ENCODE measurements at places on chromosomes 12 and 14.

- no peak for DNase-seq
Measured at GRCh38 chr12:131940141-131940547, 9.6 kb upstream of the EP400 start.

DNA sequence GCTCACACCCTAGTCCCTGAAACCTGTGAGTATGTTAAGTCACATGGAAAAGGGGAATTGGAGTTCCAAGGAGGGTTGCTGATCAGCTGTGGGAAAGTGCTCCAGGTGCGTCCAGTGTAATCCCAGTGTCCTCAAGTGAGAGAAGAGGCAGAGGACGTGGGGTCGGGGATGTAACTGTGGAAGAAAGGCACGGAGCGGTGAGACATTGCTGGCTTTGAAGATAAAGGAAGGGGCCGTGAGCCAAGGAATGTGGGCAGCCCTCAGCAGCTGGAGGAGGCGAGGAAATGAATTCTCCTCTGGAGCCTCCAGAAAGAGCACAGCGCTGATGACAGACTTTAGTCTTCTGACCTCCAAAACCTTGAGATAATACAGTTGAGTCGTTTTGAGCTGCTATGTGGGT lies 191.6 kb upstream of the TMEM132C start:
- DNase-seq, result no peak

- DNase-seq, result no peak
Measured at GRCh38 chr12:6336079-6336888, 5.6 kb downstream of the TNFRSF1A start.

DNA sequence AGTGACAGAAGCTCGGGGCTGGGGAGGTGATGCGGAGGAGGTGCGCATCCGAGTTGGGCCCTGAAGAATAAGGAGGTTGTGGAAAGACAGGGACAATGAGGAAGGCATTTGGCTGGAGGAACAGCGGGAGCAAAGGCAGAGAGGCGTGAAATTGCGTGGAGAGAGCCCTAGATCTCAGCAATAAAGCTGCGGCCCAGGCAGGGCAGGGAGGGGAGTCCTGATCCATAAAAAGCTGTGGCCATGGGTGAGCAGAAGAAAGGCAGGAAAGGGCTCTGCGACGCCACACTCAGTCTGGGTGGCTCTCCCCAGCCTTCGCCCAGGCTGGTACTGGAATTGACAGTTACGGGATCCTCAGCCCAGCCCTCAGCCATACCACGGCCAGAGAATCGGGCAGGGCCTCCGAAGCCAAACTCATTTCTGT lies 2.2 kb downstream of the FIGNL2 start:
- no peak for DNase-seq

- no peak for DNase-seq
Measured at GRCh38 chr12:110317911-110318310, 36.9 kb downstream of the ATP2A2 start.
